Posterior cingulate gyrus (tissue), 11 donors: ENCODE measurements at places on chromosomes 1 and 21.

- no peak for DNase-seq
These were observed 153.0 kb downstream of the KCTD3 start for GRCh38 chr1:215720126-215720525.

- no peak for DNase-seq
These were observed 126.2 kb downstream of the RASAL2 start for GRCh38 chr1:178220094-178220493.

DNA sequence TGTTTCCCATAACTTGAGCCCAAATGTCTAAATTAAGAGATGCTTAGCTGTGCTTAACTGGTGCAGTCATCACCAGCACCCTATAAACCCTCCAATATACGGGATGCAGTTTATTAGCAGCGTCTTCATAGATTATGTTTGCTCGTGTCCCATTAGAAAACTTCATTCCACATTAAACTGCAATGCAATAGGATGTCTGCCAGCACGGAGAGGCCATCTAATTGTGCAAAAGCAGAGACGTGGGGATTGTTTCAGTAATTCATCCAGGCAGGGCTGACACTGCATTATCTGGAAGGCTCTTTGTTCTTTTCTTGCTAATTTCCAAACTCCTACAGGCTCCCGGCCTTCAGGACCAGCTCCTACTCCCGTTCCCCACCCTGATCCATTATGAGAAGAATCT lies 89.5 kb downstream of the CSMD2 start:
- DNase-seq = no peak

DNA sequence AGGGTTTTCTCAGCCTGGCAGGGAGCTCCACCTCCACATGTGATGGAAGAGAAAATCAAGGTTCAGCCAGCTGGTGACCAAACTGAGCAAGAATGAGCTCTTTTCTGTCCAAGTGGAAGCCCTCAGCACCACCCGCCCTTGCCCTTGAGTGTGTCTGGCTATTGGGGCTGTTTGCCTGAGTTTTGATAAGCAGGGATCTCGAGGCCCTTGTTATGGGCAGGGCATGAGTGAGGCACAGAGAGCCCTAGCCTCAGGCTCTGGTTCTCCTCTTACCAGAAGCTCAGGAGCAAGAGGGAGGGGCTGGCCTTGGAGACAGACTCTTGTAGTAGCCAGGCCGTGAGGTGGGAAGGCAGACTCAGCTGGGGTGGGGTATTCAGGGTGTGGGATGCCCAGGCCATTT lies 37.5 kb upstream of the ARF1 start:
- DNase-seq = no peak

DNA sequence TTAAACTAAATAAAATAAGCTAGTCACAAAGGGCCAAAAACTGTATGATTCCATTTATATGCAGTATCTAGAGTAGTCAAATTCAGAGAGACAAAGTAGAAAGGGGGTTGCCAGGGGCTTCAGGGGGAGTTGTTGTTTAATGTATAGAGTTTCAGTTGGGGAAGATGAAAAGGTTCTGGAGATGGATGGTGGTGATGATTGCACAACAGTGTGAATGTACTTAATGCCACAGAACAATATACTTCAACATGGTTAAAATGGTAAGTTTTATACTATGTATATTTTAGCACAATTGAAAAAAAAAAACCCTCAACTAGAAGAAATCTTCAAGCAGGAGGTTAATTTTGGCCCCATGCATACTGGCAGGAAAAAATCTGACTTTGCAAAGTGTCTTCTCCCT lies 24.3 kb downstream of the VAV3 start:
- no peak for DNase-seq

DNA sequence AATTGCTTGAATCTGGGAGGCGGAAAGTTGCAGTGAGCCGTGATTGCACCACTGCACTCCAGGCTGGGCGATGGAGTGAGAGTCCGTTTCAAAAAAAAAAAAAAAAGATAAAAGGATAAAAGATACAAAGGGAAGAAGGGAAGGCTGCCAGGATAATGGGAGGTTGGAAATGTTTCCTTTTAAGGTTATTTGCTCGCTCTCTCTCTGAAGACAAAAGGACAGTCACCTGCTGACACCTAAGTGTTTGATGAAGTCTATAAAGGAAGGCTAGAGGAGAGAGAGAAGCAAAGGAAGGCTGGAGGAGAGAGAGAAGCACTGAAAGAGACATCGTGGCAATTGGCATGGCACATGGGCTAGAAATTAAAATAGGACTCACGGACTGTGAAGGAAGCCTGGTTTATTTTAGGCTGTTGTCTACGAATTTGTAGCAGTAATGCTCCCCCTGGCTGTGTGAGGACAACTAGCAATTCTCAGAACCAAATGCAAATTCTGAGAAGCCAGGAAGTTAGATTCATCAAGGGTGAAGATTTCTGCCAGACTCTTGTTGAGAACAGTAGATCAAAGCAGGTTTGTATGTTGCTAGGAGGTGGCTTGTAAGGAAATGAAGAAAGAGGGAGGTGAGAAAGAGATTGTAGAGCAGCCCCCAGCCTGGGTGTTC lies 154.2 kb downstream of the ZP4 start:
- no peak for DNase-seq
